ENCODE measurements at places on chromosomes 2 and 18.

DNA sequence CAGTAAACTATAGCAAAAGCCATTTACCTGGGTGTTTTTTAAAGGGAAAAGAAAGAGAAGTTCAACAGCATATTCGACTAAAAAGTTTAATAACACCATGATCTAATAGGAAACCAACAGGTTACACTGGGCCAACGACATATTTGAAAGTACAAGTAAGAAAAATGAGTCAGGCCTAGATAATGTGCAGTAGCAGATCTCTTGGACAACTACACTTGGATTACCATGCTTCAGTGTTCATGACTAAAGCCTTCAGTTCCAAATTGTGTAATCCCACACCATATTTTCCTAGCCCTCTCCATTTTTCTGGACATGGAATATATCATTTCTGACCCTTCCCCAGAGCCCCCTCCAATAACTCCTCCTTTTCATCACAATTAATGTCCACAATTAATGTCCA lies 39.1 kb upstream of the FIGN start:
- no peak for DNase-seq

GRCh38 chr2:182584462-182584861 lies 131.6 kb upstream of the DNAJC10 start:
- DNase-seq = no peak

DNA sequence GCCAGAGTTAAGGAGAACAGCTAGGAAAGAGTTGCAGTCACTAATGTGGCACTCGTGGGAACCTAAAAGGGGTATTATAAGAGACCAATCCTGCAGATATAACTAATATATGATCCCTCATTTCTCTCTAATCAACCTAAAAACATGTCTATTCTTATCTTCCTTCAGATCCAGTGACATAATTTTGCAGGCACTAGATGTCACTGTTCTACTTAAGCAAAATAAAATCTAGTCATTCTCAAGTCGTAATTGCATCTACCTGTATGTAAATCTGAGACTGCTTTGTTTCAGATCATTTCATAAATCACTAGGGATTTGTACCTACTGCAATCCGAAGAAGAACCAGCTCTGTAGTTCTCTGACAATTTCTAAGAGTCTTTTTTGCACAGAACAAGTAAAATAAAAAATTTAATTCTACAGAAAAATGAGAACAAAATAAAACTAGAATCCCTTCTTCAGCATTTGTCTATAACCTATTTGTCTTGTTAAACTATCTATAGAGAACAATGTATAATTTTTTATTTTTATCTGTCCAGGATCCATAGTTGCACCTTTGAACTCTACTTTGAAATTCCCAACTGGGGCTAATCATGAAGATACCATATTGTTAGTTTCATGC lies 56.5 kb upstream of the ERBB4 start:
- no peak for DNase-seq

DNA sequence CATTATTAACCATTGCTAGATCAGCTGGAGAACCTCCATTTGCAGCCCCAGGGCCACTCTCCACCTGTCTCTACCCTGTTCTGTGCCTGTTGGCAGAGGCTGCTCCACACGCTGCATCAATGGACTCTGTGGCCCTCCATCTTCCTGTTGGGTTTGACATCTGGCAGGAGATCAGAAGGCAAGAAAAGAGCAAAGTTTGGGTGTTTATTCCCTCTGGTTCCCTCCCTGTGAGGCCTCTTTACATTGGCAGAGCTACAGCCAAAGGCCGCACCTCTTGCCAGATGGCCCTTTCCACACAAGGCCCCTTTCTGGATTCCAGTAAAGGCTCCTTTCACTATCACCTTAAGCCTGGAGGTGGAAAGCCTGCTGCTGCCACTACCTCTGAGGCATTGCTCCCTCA lies 110.9 kb upstream of the RND3 start:
- no peak for DNase-seq

- DNase-seq = peak; percentile 21
Observed at GRCh38 chr2:65055422-65056214, 598 bp upstream of the CEP68 start.

DNA sequence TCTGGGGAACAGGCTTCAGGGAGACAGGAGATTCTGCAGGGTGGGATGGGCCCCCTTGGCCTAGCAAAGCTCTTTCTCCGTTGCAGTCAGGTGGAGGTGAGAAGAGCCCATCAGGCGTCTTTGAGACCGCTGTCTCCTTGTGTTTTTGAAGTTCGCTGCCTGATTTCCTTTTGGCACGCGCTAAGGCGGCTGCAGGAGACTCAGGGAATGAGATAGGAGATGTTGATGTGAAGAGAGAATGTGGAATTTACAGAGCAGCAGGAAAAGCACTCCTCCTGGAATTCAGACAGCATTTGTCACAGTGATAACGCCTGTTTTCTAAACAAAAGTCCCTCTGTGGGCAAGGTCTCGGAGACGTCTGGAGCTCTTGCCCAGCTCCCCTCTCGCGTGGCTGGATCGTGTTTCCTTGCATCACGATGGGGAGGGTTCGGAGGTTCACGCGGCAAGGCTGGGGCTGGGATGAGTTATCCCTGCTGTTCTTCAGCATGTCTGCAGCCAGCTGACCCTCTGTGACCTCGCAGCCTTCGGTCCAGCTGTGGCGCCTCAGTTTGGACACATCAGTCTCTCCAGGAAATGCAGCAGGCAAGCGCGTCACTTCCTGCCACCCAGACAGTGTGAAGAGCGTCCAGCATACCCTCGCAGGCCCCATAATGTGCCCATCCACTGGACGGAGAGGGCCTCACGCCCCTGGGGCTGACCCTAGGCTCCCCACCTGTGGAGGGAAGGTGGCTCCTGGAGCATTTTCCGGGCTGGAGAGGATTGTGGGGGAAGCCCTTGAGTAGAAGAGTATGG lies 30.2 kb downstream of the GLI2 start:
- DNase-seq = no peak

DNA sequence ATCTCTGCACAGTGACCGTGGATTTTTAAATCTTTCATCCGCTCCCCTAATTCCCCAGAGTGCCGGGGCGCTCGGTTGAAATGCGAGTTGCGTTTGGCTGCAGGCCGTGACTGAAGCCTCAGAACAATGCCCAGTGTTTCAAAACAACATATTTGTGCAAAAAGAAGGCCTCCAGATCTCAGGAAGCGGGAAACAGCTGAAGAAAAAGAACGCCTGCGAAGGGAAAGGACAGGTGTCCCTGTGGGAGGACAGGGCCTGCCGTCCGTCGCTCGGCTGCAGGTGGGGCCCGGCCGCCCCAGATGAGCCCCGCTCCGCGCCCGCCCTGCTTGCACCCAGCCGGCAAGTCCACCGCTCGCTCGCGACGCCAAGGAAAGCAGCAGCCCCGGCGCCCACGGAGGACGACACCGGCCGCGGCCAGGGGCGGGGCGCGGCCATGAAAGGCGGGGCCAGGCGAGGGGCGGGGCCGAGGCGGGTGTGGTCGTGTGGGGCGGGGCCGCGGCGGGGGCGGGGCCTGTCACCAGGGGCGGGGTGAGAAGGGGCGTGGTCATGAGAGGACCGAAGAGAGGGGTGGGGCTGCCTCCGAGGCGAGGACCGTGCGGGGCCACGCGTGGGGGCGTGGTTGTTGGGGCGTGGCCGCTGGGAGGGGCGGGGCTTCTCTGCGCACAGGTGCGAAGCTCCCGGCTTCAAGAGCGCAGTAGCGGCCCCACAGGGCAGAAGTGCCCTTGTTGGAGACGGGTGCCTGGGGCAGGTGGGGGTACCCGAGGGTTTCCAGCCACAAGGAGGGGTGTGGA lies 17.6 kb upstream of the BOK start:
- DNase-seq = peak; percentile 21

DNA sequence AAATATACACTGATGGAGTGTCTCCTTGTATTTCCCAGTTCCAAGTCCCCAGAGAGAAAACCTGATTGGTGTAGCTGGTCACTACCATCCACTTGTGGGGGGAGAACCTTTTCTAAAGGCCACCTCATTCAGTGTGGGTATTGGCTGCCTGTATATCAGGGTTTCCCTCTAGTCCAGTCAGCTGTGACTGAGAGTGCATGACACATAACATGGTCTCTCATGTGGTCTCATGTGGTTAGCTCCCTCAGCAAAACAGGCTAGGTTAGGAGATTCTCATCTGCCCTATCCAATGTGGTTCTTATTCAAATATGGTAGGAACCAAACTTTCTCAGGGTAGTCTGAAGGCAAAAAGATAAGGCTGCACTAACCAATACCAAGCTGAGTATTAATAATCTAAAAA lies 4.1 kb upstream of the GORASP2 start:
- DNase-seq = no peak

DNA sequence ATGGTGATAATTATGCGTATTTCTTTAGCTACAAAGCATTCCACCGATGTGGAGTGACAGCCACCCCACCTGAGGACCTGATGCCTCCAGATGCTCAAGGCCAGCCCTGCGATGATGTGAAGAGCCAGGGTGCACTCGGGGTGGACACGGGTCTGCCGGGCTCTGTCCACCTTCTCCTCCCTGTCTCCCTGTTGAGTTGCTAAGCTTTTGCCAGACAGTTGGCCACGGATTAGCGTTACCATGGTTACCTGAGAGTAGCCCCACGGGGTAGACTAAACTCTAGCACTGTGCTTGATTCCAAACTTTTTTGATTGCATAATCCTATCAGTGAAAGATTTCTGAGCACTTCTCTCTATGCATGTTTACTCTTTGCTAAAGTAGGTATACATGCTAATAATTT lies 86.2 kb downstream of the SMIM21 start:
- DNase-seq = no peak

DNA sequence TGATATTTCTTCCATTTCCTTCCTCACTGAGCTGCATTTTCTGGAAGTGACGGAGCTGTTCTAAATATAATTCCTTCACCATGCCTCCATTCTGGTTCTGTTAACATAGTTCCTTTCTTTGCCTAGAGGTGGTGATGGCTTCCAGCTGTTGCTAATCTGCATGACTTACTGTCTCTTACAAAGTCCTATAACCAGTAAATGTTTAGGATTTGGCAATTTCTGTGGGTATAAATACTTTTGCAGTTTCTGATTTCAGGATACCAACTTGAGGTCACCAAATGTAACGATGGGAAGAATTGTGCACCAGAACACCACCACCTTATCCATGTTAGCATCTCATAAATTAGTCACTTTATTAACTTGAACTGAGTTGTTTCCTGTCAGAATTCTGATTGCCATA lies 101.7 kb upstream of the FN1 start:
- DNase-seq = no peak

DNA sequence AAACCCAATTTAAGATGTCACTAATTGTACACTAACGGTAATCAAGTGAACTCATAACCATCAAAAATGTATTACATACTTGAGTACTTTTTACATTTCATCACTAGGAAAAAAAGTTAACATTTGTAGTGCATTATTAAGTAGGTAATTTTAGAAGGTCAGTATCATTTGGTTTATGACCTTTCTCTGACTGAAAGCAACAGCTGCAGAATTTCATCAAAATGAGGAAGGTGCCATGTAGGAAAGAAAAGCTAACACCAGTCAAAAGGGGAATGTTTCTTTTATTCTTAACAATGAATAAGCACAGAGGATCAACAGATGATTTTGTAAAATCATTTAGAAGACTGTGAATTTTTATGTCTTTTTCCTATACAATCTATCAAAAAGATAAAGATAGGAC lies 79.0 kb downstream of the PIGN start:
- no peak for DNase-seq

GRCh38 chr2:200609028-200609614 lies 23.3 kb downstream of the AOX1 start:
- DNase-seq = no peak

- no peak for DNase-seq
Observed at GRCh38 chr18:68721681-68722583, 7.0 kb upstream of the TMX3 start.

DNA sequence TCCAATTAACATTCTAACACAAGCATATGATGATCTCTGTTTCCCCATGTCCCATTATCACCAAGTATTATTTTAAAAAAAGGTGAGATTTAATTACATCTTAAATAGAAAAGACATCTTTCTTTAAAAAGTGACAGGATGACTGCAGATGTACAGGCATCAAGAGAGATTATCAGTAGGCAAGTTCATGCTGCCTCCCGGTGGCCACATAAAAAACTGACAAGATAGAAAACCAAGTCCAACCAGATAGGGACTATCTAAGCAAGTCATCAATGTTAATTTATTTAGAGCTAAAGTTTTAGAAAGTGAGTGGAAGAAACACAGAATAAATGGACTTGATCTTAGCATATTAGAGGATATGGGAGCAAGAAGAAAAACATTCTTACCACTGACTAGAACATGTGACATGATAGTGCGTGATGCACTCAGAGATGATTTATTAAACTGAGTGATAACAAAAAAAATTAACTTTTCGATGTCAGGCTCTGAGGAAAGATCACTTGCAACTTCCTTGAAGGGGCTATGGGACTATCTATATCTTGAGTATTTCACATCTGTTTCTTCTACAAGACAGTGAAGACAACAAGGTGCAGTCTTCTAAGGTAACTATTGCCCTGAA lies 5.4 kb upstream of the TDRD15 start:
- DNase-seq = no peak

- DNase-seq = no peak
Observed at GRCh38 chr18:45254709-45255082, 360.6 kb upstream of the SLC14A2 start.

DNA sequence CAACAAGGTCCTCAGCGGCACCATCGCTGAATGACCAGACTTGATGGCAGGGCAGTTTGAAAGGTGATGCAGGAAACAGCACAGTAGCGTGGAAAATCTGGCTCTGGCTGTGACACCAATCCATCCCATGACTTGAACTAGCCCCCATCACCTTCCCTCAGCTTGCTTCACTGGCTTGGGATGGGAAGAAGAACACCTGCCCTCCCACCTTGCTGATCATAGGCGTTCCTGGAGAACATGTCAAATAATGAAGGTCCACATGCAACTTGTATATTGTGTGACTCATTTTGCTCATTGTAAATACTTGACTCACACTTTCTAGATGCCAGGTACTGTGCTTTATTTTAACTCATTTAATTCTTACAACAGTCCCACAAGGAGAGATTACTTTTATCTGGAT lies 292.4 kb upstream of the SPRED2 start:
- no peak for DNase-seq
